ENCODE measurements at places on chromosomes 4 and X. TPM values are rescaled to one million over a fixed set of nuclear protein-coding genes. Genes with fewer than 3 reads are reported as not detected.

RBMXL3 gene
- total RNA-seq = not detected

KCND1 gene
- 2.9 TPM for total RNA-seq

TCP11X2 gene
- total RNA-seq = not detected

CLNK gene
- 0.61 TPM for total RNA-seq

IQCM gene
- total RNA-seq = not detected

IL21 gene
- 0.52 TPM for total RNA-seq

ATP1B4 gene
- not detected for total RNA-seq

ERCC6L gene
- 13.4 TPM for total RNA-seq

GSTCD gene
- 14.0 TPM for total RNA-seq

C4orf51 gene
- total RNA-seq = not detected

NLGN3 gene
- total RNA-seq = 0.87 TPM

ODAPH gene
- 3.8 TPM for total RNA-seq

JCHAIN gene
- not detected for total RNA-seq

All from activated CD8-positive, alpha-beta memory T cell treated with anti-CD3 and anti-CD28 coated beads, Interleukin-2, amount 10 ng/mL, durations not matched to agents 7 days and 5 days (primary cell).